Mesothelial cell of epicardium (in vitro differentiated cells): ENCODE measurements at places on chromosomes 16 and 17.
A peak's percentile ranks its signal among the peaks of the same experiment; 100 is the strongest.

DNA sequence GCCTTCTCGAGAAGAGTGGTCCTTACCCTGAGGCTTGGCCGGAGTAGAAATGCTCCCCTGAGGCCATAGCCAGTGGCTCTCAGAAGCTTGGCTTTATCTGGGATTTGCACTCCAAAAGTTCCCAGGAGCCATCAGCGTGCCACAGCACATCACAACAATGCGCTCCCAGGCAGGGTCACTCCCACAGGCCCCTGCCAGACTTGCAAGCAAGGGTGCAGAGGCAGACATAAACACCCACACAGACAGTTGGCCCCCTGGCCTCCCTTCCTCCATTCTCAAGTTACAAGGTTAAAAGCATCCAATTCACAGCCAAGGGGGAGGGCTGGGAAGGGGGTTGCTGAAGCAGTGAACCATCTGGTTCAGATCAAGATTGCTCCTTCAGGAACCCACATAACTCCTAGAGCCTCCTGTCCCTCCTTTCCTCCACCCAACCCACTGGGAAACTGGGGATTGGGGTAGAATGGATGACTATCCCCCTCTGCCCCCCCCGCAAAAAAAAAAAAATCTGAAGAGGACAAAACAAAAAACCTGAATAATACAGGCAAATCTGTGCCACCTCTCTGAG, 1.8 kb downstream of the ST3GAL2 start:
- H3K27me3 ChIP-seq: no peaks in the 10 kb centered on the region
- peak; percentile 40 for DNase-seq
- H3K4me1 ChIP-seq: peaks cover 57% of the 10 kb centered on the region
- peak overlapping the region; percentile 98 for H3K27ac ChIP-seq

- no peak for DNase-seq
- peaks cover 1% of the 10 kb centered on the region for H3K27me3 ChIP-seq
- H3K4me1 ChIP-seq: peaks cover 32% of the 10 kb centered on the region
- H3K4me3 ChIP-seq: peak overlapping the region; percentile 79
- H3K36me3 ChIP-seq: no peaks in the 10 kb centered on the region
- H3K27ac ChIP-seq: peak overlapping the region; percentile 77
Measured at GRCh38 chr16:87493608-87494280, 920 bp upstream of the ZCCHC14 start.

GRCh38 chr17:5584383-5585286, at the start of gene NLRP1:
NLRP1 (minus strand) TSS chr17:5584509; CDS start chr17:5583957, 552 bp downstream.
- no peak within 1 kb of the TSS for H3K4me3 ChIP-seq
- no peaks in the 10 kb centered on the region for H3K36me3 ChIP-seq
- H3K27me3 ChIP-seq: peaks cover 2% of the 10 kb centered on the region
- H3K27ac ChIP-seq: no peak within 1 kb of the TSS
- H3K4me1 ChIP-seq: no peaks in the 10 kb centered on the region

DNA sequence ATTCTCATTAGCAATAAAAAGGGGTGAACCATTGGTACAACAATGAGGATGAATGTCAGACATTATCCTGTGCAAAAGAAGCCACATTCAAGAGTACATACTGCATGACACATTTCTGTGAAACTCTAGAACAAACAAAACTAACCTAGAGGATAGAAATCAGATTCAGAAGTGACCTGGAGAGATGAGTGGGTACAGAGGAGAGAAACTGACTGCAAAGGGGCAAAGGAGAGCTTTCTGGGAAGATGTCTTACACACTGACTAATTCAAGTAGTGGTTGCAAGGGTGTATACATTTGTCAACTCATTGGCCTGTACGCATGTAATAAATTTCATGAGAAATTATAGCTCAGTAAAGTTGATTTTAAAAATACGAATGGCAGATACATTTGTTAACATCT, 115.6 kb downstream of the GAS7 start:
- H3K27me3 ChIP-seq: no peaks in the 10 kb centered on the region
- no peak overlapping the region for H3K4me3 ChIP-seq
- H3K36me3 ChIP-seq: peaks cover 15% of the 10 kb centered on the region

GRCh38 chr17:21212826-21213637, 929 bp downstream of the TMEM11 start:
- H3K27me3 ChIP-seq: no peaks in the 10 kb centered on the region
- H3K36me3 ChIP-seq: peaks cover 3% of the 10 kb centered on the region
- peak overlapping the region; percentile 92 for H3K4me3 ChIP-seq

- peaks cover 3% of the 10 kb centered on the region for H3K36me3 ChIP-seq
- H3K27ac ChIP-seq: no peak overlapping the region
- DNase-seq: no peak
- H3K4me3 ChIP-seq: no peak overlapping the region
Measured at GRCh38 chr16:72051818-72052217, 2.5 kb upstream of the HP start.

DNA sequence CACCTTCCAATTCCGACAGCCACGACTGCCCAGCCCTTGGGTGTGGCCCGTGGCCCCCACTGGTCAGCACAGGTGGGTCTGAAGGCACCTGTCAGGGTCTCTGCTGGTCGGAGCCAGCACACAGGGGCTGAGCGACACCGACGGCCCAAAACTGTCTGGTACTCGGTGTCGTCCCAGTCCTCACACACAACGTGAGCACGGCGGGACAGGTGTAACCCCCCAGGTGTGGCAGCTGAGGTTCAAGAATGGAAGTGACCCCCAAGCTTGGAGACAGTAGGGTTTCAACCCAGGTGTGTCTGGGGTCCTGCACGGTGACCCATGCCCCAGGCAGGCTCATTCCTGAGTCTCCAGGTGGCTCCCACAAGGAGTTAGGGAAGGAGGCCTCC, 1.0 kb downstream of the GALNS start:
- H3K4me3 ChIP-seq: peak overlapping the region; percentile 68
- H3K27ac ChIP-seq: no peak overlapping the region
- peaks cover 4% of the 10 kb centered on the region for H3K36me3 ChIP-seq
- peaks cover 14% of the 10 kb centered on the region for H3K4me1 ChIP-seq

DNA sequence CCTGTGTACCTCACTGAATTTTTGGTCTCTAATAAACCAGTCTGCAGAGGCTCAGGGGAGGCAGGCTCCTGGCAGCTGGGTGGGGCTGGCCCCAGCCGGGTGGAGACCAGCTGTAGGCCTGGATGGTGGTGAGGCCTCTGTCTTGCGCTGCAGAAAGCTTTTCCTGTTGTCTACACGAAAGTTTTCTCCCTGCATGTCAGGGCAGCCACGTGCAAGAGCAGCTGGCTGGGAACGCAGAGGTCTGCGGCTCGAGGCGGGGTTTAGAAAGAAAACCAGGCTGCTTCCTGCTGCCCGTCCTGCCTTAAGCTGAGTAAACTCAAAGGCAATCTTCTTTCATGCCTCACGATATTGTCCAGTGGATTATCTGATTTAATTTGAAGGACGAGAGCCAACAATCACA, 2.4 kb downstream of the SERPINF1 start:
- no peaks in the 10 kb centered on the region for H3K27me3 ChIP-seq
- peaks cover 27% of the 10 kb centered on the region for H3K4me1 ChIP-seq
- H3K27ac ChIP-seq: peak overlapping the region; percentile 74
